Dorsolateral prefrontal cortex (tissue), 122 donors: ENCODE measurements at places on chromosomes 4 and X.

DNA sequence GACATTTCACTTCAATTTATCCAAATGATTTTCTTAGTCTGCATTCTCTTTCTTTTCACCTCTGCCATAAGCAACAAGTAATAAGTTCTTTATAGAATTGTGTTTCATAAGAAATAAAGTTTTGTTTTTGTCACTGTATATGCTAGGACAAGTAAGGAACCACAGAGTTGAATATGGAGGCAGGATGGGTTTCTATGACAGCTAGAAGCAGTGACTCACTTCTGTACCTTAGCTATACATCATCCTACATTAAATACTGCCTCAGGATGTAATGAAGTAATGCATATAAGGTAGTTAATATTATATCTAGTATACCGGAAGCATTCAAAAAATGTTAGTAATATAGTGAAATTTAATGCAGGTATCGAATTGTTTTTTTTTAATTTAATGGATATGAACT lies 128.0 kb downstream of the PPA2 start:
- DNase-seq: no peak

DNA sequence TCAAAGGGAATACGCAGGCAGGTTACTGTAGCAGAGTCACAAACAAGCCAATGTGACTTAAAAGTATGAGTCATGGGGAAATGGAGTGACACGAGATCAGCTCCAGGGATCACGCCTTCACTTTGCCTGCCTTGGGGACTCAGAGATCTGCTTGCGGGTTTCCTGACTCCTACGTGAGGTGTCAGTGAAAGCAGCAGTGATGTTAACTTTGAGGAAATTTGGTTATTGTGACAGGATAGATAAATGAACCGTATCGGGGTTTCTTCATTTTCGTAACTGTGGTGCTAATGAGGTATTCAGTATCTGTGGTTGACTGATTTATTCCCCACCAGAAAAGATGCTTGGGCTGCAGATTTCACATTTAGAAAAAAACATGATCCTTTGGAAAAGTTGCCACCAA lies 383.3 kb upstream of the ZFP42 start:
- DNase-seq: no peak

DNA sequence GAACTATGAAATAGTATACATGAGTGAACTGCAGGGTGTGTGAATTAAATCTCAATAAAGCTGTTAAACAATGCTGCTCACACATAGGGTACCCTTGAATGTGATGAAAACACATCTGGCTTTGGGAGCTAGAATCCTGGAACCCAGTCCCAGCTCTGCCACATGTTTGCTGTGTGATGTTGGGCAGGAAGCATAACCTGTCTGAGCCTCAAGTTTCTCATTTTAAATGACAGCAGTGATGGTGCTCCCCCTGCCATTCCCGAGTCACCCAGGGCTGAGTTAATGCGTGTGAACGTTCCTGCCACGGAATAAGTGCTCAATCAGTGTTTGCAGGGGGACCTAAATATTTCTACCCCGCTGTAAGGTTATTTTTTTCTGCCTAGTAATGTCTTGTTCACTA lies 10.9 kb downstream of the EVC start:
- DNase-seq: no peak

DNA sequence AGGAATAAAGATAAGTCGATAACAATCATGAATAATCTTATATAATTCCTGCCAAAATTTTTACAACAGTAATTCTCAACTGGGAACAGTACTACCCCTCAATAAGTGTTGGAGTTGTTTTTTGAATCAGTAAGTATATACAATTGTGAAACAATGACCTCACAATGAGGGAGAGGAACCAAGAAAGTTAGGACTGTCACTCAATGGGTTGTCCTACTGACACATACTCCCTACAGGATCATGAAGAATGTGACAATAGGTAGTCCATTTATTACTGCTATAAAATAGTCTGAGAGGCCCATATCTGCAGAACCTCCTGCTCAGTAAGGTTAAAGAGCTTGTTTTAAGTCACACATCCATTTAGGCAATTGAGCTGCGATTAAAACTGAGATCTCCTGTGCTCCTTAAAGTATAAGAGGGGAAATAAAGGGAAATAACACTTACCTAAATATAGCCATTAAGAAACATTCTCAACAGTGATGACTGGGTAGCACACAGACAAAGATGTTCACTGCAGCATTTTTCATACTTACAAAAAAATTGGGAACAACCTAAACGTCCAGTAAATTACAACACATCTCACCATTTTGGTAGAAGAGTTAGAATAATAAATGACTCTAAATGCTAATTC lies 26.2 kb downstream of the FBXW7 start:
- no peak for DNase-seq
